Renal cortex interstitium (tissue), 15 donors: ENCODE measurements at places on chromosomes 1 and 21.

GRCh38 chr1:173509797-173510196 lies 32.7 kb downstream of the PRDX6 start:
- no peak for DNase-seq

GRCh38 chr1:245026247-245026646 lies 128.5 kb upstream of the KIF26B start:
- no peak for DNase-seq

DNA sequence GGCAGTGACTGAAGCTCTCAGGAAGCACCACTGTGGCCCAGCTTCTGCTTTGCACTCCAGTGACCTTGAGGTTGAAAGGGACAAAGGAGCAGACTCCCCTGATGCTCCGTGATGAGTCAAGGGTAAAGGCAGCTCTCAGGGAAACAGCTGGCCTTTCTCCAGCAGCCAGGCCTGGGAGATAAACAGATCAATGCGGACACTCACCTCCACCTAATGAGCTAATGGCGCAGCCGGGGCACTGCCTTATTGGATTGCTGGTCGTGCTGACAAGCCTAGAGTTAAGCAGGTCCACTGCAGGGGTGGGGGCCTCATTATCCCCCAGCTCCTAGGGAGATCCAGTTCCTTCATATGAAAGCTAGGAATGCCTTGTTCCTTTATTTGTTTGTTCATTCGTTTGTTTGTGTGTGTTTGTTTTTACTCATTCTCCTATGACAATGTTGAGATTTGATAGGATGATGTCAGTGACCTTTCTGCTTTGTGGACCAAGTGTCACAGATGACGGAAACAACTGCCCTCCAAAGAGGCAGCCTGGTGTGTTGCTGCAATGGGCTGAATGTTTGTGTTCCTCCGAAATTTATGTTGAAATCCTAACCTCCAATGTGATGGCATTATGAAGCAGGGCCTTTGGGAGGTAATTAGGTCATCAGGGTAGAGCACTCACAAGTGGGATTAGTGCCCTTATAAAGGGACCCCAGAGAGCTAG lies 141.4 kb upstream of the BEND5 start:
- no peak for DNase-seq

DNA sequence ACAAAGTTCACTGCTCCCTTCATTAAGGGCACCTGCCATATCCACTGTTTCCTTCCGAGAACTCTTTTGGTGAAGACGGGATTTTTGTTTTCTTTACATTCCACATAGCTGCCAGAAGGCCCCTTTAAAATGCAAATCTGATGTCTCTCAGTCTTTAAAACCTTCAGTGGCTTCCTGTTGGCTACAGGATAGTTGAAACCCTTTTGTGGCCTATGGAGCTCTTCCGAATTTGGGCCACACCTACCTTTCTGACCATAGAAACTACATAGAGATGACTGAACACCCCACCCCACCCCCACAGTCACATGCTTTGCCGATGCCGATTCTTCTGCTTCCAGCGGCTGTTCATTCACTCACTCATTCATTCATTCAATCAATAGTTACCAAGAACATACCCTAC lies 502.6 kb downstream of the KIF26B start:
- no peak for DNase-seq

DNA sequence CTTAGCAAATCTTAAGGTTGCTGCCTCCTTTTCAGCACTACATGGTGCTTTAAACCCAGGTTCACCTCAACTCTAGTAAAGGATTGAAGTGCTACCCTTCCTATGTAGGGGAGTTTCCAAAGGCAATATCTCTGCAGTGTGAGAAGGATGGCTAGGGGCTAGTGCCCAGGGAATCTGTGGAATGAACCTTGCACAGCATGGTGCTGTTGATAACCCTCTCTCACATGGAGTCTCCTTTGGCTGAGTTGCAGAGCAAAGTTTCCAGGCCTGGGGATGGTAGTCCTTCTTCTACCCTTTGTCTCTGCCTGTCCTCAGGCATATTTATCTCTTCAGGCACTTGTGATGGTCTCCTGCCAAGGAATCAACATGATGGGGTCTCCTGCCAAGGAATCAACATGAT lies 59.4 kb downstream of the AXDND1 start:
- no peak for DNase-seq

- DNase-seq, result no peak
These were observed 839.1 kb upstream of the ADGRL2 start for GRCh38 chr1:80961464-80962190.

- no peak for DNase-seq
These were observed 82.8 kb downstream of the MAST2 start for GRCh38 chr1:45886229-45886628.

- no peak for DNase-seq
These were observed 30.2 kb downstream of the NEK7 start for GRCh38 chr1:198186916-198187580.

- peak; percentile 62 for DNase-seq
These were observed 1.9 kb downstream of the FTCD start for GRCh38 chr21:46153247-46154154.

GRCh38 chr1:154954541-154954940 lies 1.4 kb downstream of the PBXIP1 start:
- no peak for DNase-seq

DNA sequence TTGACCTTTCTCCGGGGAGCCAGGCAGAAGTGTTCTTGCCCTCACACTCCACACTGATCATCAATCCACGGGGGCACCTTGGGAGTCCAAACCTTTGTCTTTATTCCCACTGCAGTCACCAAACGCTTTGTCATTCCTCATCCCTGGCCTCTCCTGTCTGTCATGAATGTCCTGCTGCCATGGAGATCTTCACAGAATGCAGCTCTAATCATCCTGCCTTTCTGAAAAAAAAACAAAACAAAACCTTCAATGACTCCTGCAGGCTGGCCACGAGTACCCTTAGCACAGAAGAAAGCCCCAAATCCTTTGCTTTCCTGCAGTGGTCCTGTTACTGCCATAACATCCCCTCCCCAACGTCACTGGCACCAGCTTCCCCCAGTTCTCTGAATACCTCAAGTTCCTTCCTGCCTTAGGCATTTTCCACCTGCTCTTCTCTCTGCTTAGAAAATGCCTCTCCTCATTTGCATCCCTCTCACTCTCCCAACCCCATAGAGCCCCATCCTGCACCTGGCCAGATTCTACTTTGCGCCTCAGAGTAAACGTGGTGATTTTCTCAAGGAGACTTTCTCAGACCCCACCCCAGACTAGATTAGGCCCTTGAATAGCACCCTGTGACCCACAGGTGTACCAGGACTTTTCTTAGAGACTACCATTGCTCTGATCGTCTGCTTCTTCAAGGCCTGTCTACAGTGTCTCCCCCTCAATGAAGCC lies 131.2 kb downstream of the AK5 start:
- DNase-seq, result no peak

- DNase-seq, result no peak
These were observed 407.5 kb downstream of the SETD4 start for GRCh38 chr21:35652872-35653271.

GRCh38 chr1:67893126-67893495 lies 59.8 kb upstream of the GNG12 start:
- DNase-seq, result no peak

DNA sequence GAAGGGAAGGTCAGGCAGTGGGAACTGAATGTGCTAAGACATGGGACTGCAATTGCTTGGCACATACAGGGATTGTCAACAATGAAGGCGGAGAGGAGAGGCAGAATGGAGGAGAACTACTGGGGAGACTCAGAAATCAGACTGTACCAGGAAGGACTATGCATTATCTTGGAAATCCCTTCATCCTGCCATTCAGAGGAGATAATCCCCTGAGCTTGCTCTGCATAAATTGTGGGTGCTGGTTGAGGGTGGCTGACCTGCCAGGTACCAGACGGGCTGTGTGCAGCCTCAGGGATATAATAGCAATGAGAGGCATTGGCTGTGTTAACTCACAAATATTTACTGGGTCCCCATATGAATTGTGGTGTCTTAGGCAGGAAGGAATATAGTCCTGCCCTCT lies 5.0 kb upstream of the TRABD2B start:
- no peak for DNase-seq

GRCh38 chr1:4214826-4215225 lies 314.8 kb upstream of the C1orf174 start:
- DNase-seq, result no peak

- DNase-seq, result no peak
These were observed 48.6 kb downstream of the ITPKB start for GRCh38 chr1:226690460-226690982.

DNA sequence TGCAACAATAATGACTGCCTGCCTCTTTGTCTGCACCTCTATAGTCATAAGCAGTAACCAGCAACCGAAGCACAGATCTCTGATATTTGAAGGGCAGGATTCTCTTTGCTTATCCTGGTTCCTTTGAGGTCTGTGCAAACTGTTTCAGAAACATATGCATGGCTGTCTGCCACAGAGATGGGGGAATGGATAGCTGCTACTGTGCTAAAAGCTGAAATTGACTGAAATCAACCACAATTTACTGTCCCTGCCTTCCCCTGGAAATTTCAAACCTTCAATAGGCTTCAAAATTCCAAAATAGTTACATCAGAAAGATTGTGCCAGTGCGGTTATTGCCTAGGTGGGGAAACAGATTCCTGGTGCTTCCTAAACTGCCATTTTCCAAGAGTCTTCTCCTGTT lies 136.8 kb upstream of the GORAB start:
- no peak for DNase-seq

DNA sequence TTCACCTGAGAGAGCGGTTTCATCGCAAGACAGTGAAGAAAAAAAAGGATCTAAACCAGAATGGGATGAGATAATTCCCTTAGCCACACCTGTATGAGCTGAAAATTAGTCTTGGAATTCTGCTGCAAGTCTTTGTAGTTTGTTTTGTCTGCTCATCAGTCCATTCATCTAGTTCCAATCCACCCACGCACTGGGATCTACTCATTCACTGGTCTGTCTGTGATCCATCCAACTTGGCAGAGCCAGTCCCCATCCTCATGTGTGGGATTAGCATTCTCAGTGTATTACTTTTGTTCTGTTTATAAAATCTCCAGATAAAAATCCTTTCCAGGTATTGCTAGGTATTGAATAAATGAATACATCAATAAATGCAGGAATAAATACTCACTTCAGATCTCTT lies 266.5 kb upstream of the USP24 start:
- DNase-seq, result no peak

DNA sequence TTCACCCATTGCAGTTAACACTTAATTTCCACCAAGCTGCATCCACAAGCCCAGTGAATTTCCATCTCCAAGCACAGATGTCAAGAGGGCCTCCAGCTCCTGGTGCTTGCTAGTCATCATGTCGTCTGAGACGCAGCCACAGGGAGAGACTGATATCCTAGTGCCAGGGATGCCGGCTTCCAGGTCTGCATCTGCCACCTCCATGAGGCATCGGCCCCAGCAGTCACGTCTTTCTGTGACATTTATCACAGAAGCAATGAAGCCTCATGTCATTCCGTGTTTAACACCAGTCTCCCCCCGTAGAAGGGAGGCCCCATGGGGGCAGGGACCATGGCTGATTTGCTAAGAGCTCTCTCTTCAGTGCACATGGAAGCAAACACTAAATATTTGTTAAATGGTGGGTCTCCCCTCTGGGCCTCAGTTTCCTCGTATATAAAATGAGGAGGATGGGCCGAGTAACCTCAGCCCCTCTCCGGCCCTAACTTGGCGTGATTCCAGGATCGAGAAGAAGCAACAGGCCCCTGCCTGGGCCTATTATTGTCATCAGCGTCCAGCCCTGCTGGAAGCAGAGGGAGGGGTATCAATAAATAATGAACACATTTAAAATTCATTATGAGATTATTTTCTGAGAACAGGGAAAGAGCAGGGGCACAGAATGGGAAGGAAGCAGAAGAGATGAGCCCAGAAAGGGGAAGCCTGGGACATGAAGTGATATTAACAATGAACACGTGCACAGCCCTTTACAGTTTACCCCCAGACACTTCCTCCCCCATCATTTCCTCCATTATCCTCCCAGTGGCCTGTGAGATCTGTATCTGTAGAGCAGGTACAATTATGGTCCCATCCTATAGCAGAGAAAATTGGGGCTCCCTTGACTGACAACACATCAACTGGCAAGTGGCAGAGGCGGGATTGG lies 837 bp upstream of the C1QB start:
- no peak for DNase-seq

- no peak for DNase-seq
These were observed 181.2 kb upstream of the RAB4A start for GRCh38 chr1:229089586-229090208.
